H9 (cell line): ENCODE measurements at places on chromosomes 7 and 10. TPM values are rescaled to one million over a fixed set of nuclear protein-coding genes. Genes with fewer than 3 reads are reported as not detected.
A peak's percentile ranks its signal among the peaks of the same experiment; 100 is the strongest.

- DNase-seq, result no peak
Observed at GRCh38 chr10:112969542-112969941, 19.5 kb downstream of the TCF7L2 start.

- peak; percentile 81 for DNase-seq
Observed at GRCh38 chr10:122142641-122143237, 128.4 kb upstream of the BTBD16 start.

DNA sequence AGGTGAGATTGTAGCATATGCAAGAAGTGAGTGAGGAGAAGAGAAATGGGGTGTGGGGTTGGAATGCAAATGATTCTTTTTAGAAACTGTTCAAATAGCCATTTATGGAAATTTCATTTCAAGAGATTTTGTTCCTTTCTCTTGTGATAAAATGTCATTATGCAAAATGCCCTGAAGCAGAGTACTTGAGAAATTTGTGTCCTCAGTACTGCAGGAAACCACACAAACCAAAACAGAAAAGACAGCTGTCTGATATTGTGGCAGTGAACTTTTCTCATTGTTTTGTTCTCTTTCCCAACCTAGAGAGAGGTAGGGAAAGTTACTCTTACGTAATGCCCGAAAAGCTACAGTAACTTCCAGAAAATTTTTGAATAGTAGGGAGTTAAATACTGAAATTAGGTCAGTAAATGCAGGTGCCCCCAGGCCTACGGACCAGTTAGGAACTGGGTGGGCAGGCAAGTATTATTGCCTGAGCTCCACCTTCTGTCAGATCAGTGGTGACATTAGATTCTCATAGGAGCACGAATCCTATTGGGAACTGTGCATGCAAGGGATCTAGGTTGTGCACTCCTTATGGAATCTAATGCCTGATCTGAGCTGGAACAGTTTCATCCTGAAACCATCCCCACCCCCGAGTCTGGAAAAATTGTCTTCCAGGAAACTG, 34.0 kb downstream of the DLD start:
- no peak for DNase-seq

- DNase-seq, result no peak
Observed at GRCh38 chr10:75049316-75050148, 61.9 kb upstream of the SAMD8 start.

- DNase-seq, result no peak
Observed at GRCh38 chr10:77448226-77448625, 189.4 kb downstream of the KCNMA1 start.

- no peak for DNase-seq
Observed at GRCh38 chr7:47218378-47219176, 363.3 kb downstream of the TNS3 start.

DNA sequence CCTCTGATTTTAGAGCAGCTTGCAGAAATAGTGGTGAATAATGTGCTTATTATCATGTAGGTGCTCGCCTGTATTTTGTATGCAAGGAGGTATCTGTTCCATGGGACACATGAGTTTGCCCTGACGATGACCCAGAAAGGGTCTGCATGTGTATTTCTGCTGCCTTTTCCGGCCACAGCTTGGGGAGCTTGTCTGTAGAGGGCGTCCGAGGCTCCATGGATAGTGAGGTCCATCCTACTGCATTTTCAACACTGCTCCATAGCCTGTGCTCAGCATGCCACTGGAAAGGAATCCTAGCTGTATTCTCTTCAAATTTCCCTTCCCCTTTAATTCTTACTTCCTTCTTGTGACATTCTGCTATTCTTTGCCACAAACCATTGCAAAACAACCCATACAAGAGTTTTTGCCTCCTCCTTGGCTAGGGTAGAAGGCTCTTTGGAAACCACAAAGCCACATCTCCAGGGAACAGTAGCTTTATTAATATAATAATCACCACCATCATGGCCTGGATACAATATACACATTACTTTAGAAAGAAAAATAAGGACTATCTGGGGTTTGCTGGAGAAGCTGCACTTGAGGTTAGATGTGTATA, 127.7 kb downstream of the DYNC1I1 start:
- peak; percentile 55 for DNase-seq

GRCh38 chr10:6058682-6059475, 3.3 kb downstream of the IL2RA start:
- DNase-seq, result no peak

- no peak for DNase-seq
Observed at GRCh38 chr10:58851606-58852005, 324.8 kb upstream of the PHYHIPL start.

- DNase-seq, result peak; percentile 35
Observed at GRCh38 chr7:24059775-24060174, 224.2 kb upstream of the NPY start.

GRCh38 chr7:73446682-73447081, 13.1 kb downstream of the FZD9 start:
- DNase-seq, result no peak

DNA sequence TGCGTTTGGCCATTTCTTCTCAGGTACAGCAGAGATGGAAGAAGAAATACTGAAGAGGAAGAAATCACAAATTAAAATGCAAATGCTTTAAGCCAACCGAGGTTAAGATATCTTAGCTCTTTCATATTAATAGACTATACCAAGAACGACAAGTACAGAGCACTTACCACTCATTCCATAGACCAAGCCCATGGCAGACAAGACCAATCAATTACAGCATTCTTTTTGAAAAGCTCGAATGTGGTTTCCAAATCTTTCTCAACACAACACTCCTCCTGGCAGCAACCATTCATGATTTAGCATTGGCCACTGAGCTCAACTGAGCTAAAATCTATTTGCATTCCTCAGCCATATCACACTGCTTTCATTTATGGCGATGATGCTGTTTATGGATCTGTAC, 2.7 kb downstream of the ASAH2 start:
- no peak for DNase-seq

GRCh38 chr10:31362023-31362641, 43.1 kb downstream of the ZEB1 start:
- no peak for DNase-seq

DNA sequence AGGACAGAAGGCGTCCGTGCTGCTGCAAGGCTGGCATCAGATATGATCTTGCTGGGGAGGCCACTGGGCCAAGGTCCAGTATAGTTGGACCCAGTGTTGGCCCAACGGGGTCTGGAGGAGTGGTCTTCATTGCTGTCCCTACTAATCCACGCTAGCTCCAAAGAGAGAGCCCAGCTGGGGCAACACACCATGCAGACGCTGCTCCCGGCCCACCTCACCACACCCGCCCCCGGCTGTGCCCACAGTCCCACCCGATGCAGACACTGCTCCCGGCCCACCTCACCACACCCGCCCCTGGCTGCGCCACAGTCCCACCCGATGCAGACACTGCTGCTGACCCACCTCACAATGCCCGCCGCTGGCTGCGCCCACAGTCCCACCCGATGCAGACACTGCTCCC, 121.5 kb downstream of the VIPR2 start:
- peak; percentile 23 for DNase-seq

DNA sequence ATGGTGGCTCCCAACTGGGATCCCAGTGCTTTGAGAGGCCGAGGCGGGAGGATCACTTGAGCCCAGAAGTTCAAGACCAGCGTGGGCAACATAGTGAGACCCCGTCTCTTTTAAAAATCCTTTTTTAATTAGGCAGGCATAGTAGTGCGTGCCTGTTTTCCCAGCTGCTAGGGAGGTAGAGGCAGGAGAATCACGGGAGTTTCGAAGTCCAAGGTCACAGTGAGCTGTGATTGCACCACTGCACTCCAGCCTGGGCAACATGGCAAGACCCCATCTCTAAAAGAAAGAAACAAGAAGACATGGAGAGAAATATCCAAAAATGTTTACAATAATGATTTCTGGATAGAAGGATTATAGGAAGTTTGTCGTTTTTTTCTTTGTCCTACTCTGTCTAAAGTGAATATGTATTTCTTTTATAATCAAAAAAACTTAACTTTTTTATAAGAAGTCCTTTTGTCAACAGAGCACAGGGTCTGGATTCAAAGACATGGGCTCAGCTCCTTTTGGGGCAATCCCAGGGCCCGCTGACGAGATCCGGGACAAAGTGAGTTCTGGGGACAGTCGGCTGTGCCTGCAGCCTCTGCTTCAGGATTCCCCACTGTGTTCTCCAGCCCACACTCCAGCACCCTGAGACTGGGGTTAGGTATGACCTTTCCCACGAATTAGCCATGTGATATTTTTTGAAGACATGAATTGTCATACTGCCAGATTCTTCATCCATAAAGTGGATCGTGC, 45.6 kb downstream of the PDGFA start:
- DNase-seq, result no peak

DNA sequence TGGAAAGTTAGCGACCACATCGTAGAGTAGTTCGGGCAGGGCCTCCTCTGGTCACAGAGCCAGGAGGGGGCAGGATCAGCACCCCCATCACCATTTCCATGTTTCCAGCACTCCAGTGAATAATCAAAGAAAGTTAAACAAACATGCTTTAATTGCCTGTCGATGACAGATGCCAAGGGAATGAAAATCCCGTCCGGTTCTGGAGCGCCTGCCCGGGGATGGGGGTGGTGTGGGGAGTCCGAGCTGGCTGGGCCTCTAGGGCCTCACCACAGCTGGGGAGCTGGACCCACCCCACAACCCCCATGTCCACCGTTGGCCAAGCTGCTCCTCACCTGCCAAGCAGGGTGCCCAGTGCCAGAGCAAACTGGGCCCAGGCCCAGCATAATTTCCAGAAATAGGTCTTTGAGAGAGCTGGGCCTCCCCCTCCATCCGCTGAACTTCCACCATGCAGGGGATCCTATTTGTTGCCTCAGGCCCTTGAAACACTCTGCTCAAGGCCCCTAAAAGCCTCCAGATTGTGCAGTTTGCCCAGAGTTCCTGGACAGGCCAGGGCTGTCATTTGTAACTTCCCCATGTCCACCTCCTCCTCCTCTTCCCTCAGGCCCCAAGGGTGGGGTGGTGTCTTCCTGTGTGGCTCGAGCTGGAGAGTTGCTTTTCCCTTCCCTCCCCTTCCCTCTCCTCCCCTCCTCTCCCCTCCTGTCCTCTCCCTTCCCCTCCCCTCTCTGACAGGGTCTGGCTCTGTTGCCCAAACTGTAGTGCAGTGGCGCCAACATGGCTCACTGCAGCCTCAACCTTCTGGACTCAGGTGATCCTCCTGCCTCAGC, 101.0 kb downstream of the MYL10 start:
- no peak for DNase-seq

DNA sequence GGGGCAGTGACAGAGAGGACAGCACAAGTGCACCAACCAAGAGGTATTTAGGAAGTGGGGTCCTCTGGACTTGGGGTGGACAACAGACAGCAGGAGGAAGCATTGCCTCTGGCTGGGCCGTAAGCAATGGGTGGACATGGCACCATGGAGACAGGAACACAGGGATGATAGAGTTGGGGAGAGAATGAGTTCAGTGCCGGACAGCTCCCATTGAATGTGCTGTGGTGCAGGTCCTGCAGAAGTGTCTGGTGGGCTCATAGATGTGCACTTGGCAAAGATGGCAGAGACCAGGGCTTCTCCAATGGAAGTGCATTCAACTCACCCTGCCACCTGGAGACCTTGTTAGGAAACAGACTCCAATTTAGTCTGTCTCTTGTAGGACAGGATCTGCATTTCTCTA, 341.5 kb upstream of the ZMIZ1 start:
- DNase-seq, result no peak

GRCh38 chr10:1564791-1565190, 172.5 kb downstream of the ADARB2 start:
- no peak for DNase-seq

- no peak for DNase-seq
Observed at GRCh38 chr7:32072397-32072796, 2.2 kb upstream of the PDE1C start.

DNA sequence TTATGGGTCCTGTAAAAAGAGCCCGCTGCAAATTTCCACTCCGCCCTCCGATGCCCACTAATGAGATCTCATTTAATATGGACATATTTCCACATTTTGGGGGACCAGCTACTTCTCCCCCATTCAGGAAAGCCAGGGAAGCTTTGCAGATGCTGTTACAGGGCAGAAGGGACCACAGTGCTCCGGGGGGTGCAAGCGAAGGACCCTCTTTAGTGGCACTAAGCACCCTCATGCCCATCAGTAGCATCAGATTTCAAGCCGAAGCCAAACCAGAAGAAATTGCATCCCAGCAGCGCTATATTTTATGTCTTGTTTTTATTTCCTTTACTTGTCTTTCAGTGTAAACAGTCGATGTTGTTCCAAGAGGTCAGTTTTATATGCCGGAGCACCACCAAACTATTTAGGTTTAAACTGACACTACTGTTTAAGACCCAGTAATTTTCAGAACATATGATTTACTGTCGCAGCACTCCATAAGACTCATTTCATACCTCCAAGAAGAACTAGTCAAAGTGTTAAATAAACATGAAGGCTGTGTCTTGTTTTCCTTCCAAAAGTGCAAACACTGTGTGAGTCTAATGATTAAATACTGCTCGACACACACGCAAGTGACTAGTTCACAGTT, 122.2 kb upstream of the MGMT start:
- no peak for DNase-seq

EVX1 gene
- total RNA-seq, result not detected in 2 replicates

FAM13C gene
- 0.31 and 0.39 TPM in 2 replicates for total RNA-seq

WEE2 gene
- not detected in 2 replicates for total RNA-seq

CHAT gene
- total RNA-seq, result not detected in 2 replicates

SYPL1 gene
- total RNA-seq, result 39.2 and 41.9 TPM in 2 replicates

RASA4 gene
- 10.0 and 11.1 TPM in 2 replicates for total RNA-seq

GIMAP1 gene
- not detected in 2 replicates for total RNA-seq

TMEM130 gene
- total RNA-seq, result 1.1 and 1.7 TPM in 2 replicates

PLXDC2 gene
- total RNA-seq, result 34.1 and 38.7 TPM in 2 replicates

CD36 gene
- total RNA-seq, result 0.28 TPM in 1 of 2 replicates, not detected in the other

SPDYE2B gene
- not detected in 2 replicates for total RNA-seq

OPN1SW gene
- not detected in 2 replicates for total RNA-seq

STEAP4 gene
- total RNA-seq, result not detected in 2 replicates

PARD3 gene
- total RNA-seq, result 44.7 and 47.2 TPM in 2 replicates
